ENCODE measurements at places on chromosomes 11 and 22.
A peak's percentile ranks its signal among the peaks of the same experiment; 100 is the strongest.

DNA sequence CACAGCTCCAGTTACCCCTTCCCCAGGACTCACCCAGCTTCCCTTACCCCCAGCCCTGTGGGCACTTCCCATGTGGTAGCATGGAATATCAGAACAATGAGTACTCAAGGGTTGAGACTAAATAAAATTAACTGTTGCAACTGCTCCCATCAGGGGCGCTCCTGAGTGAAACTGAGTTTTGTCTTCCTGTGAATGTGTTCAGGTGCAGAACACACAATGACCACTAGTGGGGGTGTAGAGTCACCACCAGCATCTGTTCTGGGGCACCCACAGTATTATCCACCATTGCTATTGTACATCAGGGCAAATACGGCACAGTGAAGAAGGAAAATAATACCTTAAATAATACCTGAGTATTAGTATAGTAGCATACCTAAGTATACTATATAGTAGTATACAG is 689.7 kb downstream of the TBC1D22A start:
- no peak for DNase-seq

DNA sequence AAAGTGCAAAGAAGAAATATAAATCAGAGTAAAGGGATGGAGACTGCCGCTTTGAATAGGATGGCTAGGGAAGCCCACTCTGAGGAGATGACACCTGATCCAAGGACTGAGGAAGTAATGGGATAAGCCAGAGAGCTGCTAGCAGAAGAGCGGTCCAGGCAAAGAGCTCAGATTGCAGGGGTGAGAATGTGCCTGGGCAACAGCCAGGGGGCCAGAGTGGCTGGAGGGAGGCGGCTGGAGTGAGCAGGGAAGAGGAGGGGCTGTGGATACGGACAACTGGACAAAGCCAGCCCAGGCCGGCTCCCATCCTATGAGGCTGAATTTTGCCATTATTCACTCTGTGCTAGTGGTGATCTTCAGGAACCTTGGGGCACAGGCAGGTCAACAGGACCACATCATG is 360.3 kb upstream of the SYN3 start:
- no peak for DNase-seq

DNA sequence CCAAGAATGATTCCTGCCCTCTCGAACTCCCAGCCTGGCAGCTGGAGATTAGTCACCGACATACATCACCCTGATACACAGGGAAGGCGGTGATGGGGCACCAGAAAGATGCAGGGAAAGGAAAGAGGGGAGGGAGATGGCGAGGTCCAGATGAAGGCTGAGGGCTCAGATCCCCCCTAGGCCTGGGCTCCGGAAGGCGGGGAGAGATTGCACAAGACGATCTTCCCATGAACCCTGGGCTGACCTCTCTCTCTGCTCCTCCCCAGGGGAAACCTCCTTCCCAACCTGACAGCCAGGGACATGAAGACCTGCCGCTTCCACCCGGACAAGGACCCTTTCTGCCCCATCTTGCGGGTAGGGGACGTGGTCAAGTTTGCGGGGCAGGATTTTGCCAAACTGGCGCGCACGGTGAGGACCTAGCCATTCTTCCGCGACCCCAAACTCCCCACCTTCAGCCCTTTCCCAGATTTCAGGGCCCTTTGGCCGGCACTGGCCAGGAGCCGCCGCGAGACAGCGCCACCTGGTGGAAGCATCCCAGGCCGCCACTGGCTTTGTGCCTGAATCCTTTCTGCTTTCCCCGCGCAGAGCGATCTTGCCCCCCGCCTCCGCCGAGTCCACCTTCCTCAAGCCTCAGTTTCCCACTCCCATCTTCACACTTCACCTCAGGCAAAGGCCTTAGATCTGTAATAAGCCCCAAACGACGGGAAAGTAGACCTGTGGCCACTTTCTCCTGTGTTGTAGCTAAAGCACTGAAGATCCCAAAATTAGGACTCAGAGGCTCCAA is 11.5 kb downstream of the P2RX3 start:
- DNase-seq = no peak

DNA sequence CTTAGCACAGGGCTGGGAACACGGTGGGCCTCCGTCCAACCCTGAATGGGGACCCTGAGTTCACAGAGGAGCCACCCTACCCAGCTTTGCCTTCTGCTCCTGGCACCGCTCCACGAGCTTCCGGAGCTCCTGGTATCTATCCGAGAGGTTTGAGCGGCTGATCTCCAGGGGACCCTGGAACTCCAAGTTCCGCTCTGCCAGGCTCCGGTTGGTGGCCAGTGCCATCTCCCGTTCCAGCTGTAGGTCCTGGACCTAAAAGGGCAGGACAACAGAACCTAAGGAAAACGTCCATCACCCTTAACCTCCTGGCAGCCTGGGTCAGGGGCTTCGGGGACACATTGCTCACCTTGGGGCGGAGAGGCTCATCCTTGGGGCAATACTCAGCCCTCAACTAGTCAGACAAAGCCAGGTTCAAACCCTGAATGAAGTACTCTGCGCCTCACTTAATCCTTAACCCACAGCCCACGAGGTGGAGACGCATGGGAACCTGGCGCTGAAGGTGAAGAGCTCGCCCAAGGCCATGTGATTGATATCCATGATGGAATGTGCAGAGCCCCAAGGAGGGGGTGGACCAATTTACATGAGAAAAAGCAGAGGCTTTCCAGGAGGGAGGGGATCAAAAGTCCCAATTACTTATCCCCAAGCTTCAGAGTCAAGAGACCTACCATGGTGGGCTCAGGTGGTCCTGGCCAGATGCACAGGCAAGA is 27.1 kb downstream of the VPS37C start:
- DNase-seq = no peak

- DNase-seq = no peak
Measured at GRCh38 chr22:39871008-39871798, 22.4 kb downstream of the ENTHD1 start.

- DNase-seq = no peak
Measured at GRCh38 chr11:130340671-130341319, 26.1 kb upstream of the ZBTB44 start.

DNA sequence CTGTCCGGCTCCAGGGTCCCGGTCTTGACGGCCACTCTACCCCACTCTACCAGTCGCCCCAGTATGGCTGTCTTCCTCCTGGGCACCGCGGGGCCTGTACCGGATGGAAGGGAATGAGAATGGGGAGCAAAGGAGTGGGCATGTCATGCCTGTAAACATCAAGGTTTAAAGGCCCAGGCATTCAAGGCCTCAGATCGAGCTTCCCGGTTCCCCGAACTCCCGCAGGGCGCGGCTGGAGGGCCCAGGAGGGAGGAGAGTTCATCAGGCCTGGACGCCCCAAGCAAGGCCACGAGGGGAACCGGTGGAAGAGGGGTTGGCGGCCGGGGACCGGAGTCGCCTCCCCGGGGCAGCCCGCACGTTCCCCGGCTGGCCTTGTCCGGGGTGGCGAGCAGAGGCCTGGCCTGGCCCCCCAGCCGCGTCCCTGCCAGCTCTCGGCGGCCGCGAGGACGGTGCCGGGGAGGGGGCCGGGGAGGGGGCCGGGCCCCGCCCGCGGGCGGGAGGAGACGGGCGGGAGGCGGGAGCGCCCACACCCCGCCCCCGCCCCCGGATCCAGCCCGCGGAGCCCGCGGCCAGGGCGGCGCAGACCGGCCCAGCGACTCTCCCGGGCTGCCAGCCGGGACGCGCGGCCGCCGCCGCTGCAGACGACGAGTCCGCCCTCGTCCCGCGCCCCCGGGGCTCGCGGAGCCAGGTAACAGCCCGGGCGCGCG is at the start of gene CDC42EP1:
Gene CDC42EP1, plus strand, starts transcription at position 580 of the 707 bp plus-strand sequence. CDS start 5,870 bp downstream, outside the sequence.
- peak; percentile 46 for DNase-seq

DNA sequence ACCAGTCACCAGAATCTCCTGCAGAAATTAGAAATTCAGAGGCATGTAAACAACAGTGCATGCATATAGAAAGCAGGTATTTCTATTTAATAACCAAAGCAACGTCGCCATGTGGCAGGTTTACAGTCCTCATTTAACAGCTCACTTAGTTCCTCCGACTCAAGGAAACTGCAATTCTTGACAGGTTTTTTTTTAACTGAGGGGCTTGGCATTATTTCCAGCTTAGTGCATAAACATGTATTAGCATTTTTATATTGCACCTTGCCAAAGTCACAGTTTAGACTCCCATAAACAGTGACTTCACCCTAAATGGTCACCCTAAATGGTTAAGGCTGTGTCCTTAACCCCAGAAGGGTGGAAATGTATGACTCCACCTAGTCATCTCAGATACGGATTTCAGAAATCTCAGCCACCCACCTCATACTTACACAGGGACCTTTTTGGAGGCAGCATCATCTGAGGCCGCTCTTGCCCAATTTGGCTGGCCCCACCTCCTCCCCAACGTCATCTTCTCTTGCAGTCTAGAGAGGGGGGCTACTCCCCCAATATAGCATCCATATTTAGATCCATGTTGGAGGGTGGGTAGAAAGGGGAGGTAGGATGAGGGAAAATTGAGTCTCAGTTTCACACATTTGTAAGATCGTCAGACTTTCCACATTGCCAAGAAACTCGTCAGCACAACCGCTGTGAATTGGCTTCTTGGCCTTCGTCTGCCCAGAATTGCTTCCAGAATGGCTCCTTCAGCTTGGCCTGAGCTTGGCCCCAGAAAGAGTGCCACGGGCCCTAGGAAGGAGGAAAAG is 31.8 kb upstream of the SLC35C1 start:
- no peak for DNase-seq

- DNase-seq = no peak
Measured at GRCh38 chr22:21714786-21715185, 20.8 kb downstream of the YPEL1 start.

- no peak for DNase-seq
Measured at GRCh38 chr11:112525844-112526590, 265.4 kb upstream of the PLET1 start.

GRCh38 chr11:28739489-28740280 is 631.5 kb downstream of the METTL15 start:
- no peak for DNase-seq

DNA sequence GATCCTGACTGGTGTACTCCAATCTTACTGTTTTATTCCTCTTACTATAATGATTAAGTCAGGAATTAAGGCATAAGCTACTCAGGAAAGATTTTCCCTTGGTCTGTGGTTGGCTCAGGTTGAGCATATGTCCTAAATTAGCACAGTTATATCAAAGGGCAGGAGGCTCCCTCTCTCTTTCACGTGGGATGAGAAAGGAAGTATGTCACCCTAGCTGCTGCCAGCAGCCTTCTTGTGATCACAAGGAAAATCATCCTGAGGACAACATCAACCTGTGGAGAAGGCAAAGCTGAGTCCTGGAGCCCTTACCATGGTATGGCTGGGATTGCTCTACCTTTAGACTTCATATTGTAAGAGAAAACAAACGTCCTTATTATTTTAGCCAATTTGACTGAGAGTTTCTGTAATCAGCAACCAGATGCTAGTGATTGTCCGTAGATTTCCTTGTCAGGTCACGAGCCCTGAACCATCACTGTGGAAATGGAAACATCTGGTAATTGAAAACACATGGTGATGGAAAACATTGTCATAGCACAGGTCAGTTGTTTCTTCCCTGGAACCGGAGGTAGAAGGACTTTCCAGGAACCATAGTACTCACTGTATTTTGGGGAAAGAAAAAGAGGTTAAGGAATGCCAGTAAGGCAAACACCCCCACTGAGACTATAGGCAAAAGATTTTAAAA is 40.6 kb upstream of the DEUP1 start:
- no peak for DNase-seq

GRCh38 chr22:49321477-49322055 is 506.1 kb downstream of the BRD1 start:
- no peak for DNase-seq

DNA sequence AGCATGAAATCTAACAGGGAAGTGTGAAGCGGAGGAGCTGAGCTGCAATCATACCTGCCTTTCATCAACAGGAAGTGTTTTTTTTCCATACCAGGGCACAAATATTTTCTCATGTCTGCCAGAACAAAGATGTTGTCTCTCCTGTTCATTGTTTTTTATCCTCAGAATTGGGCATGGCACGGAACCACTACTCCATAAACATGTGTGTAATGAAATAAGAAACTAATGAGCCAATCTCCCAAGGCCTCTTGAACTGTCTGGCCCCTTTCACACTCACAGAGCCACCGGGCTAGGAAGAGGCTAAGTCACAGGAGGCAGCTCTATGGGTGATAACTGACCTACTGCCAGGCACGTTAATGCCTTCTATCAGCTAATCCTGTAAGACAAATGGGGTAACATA is 124.4 kb downstream of the ETS1 start:
- no peak for DNase-seq

DNA sequence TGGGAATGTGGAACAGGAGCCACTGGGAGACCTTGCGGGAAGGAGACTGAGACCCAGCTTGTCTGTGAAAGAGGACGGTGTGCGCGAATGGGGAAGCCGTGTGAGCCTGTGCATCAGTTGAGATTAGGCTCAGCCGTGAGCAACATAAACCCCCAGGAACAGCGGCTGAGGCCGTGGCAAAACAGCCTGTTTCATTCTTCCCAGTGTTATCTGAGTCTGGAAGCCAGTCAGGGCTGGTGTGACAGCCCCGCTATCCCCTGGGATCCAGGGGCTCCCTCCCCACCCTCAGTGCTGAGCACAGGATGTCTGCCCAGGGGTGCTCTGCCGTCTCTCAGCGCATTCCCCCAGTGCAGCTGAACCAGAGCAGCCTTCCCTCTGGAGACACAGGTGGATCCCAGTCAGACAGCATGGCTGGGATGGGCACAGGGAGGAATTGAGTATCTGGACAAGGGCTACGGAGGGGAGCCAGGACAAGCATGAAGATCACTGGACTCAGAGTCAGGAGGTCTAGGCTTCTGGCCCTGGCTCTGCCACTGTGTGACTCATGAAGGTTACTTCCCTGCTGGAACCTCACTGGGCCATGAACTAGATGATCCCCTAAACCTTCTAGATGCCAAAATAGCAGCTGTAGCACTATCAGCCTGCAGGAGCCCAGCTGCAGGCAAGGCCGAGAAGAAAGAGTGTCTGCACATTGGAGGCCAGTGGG is 8.6 kb downstream of the OAF start:
- no peak for DNase-seq

- DNase-seq = no peak
Measured at GRCh38 chr11:2436521-2437031, 7.7 kb downstream of the TRPM5 start.

DNA sequence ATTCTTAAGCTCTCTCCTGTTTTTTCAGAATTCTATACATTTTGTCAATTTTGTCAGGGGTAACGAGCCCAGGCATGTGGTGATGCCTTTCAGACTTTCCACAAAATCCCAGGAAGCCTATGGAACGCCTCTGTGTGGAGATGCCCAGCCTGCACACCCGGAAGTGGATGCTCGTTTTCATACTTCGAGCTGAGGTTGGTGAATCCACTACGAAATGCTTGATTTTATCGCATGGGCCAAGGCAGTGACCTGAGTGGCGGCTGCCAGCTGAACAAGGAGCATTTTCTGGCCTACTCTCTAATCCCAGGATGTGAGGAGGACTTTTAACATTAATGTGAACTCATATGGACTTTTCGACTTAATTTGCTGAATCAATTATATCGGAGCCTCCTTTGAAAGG is 426.7 kb upstream of the B3GAT1 start:
- no peak for DNase-seq

DNA sequence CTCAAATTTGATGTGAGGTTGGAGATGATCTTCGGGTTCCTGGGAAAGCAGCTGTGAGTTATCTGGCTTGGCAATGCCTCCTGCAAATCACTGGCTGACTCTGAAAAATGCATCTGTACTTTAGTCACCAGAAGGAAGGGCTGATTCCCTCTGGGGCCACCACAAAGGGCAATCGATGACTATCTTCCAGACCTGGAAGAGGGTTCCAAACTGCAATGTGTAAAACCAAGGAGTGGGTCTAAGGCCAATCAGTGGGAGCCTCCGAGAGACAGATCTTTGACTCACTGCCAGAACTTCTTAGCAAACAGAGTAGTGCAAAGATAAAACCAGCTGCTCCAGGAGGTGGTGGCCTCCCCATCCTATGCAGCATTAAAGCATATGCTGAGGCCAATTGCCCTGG is 29.1 kb upstream of the PAK1 start:
- no peak for DNase-seq

All from hippocampal formation (tissue), 2 donors.